Islet precursor cell (in vitro differentiated cells): ENCODE measurements at places on chromosomes 5 and 9.

DNA sequence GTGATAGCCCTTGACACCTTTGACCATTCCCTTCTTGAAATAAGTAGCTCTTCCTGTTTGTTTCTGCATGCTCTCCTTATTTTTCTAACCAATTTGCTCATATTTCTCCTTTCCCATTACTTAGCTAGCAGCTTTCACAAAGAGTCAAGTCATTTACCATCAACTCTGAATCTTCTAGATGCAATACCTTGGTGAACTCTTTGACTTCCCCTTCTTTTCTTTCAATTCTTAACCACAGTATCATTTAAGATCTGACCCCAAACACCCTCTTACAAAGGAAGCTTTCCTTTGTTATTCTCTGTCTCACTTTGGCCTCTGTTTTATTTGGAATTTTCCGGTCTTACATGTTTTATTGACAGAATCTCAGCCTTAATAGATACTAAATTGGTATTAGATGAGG lies 14.0 kb downstream of the NFX1 start:
- no peak for DNase-seq

DNA sequence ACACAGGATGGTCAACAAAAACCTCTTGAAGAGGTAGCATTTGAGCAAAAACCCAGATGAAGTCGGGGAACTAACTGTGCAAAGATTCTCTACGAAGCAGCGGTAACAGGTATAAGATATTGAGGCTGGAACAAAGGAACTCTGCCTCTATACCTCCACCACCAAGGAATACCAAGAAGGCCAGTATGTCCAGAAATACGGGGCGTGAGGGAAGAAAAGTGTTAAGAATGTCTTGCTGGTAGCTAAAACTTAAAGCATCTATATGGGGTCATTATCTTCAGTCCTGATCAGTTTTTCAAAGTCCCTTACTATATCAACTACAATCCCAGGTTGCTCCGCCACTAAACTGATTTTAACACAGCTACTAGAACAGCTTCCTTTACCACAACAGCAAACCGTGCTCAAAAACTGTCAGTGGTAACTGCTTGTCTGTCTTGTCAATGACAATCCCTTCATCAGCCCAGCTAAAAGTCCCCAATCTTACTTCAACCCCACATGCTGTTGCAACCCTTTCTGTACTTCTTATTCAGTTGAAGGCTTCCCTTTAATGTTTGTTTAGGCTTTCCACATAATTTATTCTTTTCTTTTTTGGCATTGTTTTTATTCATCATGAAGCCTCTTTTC lies 9.4 kb downstream of the PAM start:
- no peak for DNase-seq

GRCh38 chr9:132914924-132915323 lies 29.5 kb downstream of the TSC1 start:
- no peak for DNase-seq

DNA sequence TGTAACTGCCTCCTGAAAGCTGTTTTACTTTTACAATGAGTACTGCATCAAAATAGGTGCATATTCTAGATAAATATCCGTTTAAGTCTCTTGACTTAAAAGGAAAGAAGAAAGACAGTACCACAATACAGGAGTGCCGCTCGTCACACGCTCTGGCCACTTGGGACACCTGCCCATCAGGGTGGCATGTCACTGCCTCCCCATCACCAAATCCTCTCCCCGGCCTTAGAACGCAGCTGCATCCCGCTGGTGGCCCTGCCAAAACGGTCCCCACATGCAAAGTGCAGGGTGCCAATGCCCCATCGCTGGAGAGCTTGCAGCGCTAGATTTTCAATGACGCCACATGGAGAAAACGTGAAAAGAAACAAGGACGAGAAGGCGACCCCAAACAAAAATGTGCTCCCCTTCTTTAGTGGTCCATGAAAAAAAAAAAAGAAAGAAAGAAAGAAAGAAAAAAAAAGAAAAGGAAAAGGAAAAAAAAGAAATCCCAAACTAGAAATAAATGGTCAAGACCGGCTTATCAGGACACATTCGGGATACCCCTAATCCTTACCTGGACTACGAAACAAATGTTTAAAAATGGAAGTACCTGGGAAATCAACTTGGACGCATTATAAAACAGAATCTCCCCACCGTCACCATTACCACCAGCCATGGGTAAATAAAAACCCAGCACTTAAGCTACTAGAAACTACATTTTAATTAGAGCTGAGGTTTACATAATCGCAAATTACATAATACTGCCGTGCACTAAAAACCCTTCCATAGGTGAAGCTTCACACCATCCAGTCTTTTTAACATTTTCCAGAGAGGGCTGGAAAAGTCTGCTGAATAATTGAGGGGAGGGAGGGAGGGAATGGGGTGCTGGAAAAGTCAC lies 1.0 kb downstream of the ANKH start:
- DNase-seq: no peak

DNA sequence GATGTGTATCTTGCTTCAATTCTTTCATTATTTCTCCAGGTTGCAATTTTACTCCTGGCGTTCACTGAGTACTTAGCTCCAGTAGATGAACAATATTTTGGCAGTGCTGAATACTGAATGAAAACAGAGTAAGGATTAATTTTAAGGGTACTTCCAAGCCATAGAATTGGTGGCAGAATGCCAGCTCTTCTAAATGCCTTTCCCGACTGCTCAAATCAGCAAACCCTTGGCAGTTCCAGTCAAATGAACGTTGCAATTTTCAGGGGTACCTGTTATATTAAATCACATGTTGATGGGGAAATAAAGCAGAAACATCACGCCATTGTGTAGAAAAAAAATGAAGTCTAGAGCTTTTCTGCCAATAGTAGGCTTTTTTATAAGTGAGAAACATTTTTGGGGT lies 282.4 kb upstream of the RPS23 start:
- no peak for DNase-seq

- no peak for DNase-seq
Observed at GRCh38 chr5:157874861-157875260, 15.9 kb upstream of the CLINT1 start.

- DNase-seq: no peak
Observed at GRCh38 chr9:3125602-3126405, 281.9 kb upstream of the PUM3 start.

GRCh38 chr5:74468421-74468820 lies 172.1 kb downstream of the ENC1 start:
- no peak for DNase-seq

DNA sequence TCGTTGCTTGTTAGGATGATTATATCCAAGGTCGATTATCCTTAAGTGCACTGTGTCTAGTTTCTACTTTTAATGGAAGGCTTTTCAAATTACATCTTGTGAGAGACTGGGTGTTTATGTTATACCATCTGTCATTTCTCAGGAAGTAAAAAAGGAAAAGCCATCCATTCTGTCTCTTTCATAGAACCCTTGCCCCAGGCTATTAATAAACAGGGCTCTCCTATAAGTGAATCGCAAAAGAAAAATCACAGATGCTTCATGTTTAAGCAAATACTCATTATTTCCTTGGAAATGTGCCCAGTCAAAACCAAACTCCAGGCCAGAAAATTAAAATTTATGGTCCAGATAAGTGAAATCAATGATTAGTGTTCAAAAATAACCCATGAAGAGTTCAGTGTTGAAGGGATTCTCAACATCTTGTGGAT lies 58.1 kb downstream of the STARD4 start:
- no peak for DNase-seq

DNA sequence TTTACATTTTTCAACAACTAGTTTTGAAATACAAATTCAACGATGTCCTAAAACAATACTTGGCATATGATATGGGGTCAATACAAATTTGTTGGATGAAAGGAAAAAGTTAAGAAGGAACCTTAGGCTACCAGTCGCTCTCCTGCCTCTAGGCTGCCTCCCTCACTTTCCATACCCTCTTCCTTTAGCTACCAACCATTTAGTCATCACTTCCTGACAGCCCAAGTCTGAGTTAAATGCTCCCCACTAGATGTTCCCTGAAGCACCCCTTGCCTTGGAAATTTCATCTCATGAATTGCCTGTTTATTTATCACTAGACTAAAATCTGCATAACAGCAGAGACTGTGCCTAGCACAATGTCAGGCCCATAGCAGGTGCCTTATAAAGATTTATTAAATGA lies 2.7 kb upstream of the LARS1 start:
- DNase-seq: no peak

DNA sequence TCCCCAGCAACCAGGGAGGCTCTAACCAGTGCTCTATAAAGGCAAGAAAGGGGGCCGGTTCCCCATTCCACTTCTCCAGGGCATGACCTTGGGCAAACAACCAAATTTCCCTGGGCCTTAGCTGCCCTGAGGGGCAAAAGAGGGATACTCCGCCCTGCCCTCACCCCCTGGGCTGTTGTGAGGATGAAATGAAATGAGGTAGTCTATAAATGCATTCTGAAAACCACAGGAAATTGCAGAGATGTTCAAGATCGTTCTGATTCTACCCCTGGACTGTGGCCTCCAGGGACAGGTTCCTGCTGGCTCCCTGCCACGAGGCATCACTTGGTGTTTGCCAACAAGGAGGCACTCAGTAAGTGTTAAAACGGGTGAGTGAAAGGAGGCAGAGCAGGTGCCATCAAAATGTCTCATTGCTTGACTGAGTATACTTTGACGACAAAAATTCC lies 5.7 kb downstream of the RAPGEF1 start:
- DNase-seq: no peak

DNA sequence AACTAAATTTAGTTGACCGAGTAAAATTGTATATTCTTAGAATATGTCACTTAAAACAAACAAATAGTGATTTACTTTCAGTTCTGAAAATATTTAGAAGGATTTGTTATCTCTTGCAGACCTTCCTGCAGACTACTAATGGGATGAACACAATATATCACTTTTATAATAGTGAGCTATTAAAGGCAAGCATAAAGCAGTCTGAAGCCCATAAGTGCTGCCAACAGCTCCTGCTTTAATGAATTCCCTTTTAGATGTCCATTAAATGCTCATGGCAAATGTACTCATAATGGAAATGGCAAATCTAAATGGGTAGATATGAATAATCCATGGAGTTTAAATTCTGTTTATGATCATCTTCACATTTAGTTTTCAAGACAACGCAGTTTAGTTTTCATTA lies 170.2 kb downstream of the RANBP17 start:
- no peak for DNase-seq

DNA sequence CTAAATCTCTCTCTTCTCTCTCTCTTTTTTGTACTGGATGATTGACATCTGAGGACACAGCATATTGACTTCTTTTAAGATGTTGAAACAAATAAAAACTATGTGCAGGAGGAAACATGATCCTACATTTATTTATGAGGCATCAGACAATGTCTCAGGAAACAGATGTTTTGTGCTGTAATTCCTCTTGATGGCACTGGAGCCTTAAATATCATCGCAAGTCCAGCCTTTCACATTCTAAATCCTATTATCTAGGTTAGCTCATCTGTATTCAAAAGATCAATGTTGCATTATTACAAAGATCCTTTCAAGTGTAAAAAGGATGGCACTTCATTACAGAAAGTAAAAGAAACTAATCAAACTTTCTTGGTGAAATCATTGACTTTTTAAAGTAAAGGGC lies 63.9 kb downstream of the MAT2B start:
- no peak for DNase-seq

DNA sequence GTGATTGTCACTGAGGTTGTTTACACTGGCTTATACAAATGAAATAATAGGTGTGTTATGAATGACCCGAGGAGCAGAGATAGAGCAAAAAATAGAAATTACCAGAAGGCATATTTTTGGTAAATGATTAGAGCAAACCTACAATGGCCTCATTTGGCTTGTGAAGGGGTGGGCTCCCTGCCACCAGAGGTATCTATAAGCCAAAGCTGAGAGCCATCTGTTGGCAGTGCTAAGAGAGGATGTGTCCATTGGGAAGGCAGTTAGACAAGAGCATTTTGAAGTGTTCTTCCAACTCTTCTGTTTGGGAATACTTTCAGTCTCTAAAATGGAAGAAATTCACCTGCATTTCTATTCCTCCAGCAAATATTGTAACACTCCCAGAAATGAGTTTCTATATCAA lies 10.6 kb downstream of the NIPAL4 start:
- no peak for DNase-seq

GRCh38 chr5:128775558-128775957 lies 189.7 kb upstream of the SLC27A6 start:
- no peak for DNase-seq

GRCh38 chr5:159146839-159147238 lies 47.1 kb upstream of the EBF1 start:
- DNase-seq: no peak

DNA sequence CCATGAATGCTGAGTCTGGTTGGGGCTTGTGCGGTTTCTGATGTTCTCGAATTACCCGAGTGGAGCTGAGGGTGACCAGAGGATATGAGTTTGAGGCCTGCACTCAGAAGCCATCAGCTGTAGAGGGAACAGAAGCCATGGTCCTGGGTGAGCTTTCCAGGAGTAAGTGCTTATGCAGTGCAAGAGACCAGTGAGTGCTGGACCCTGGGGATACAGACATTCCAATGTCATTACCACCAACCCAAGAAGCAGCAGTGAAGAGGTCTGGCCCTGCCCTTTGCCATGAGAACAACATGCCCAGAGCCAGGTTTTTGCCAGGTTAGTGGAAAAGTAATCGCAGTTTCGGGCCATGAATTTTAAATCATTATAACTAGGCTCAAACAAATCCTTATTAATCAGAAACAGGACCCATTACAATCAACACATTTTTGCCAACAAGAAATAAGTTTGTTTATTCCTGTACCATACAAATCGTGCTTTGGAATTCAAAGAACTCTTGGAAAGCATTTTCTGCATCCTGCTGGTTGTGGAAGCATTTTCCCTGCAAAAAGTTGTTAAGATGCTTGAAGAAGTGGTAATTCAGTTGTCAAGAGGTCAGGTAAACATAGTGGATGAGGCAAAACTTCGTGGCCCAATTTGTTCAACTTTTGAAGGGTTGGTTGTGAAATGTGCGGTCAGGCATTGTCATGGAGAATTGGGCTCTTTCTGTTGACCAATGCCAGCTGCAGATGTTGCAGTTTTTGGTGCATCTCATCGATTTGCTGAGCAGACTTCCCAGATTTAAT lies 154.6 kb downstream of the SYK start:
- peak; percentile 76 for DNase-seq

DNA sequence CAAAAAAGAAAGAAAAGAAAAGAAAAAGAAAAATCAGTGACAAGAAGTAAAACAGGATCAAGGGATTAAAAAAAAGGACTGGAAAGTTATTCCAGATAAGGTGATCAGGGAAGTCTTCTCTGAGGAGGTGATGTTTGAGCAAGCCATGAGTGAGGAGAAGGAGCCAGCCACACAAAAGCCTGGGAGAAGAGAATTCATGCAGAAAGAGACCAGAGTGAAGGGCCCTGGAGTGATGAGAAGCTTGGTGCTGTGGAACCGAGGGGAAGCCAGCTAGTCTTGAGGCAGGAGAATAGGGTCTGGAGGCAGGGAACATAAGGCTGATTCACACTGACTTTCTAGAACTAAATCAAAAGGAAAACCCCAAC lies 4.0 kb upstream of the EXOSC2 start:
- DNase-seq: no peak
